Amniotic epithelial cell (primary cell): ENCODE measurements at places on chromosomes 6 and 20.
A peak's percentile ranks its signal among the peaks of the same experiment; 100 is the strongest.

- no peak for DNase-seq
These were observed 22.2 kb upstream of the MRGBP start for GRCh38 chr20:62773845-62774714.

GRCh38 chr6:25006565-25007001 is 70.8 kb upstream of the RIPOR2 start:
- DNase-seq, result peak; percentile 90

GRCh38 chr6:53461696-53462095 is 83.2 kb downstream of the GCLC start:
- no peak for DNase-seq

GRCh38 chr20:13821876-13822275 is 37.0 kb downstream of the NDUFAF5 start:
- peak; percentile 72 for DNase-seq

GRCh38 chr6:43943099-43943766 is 173.2 kb downstream of the VEGFA start:
- DNase-seq, result no peak

DNA sequence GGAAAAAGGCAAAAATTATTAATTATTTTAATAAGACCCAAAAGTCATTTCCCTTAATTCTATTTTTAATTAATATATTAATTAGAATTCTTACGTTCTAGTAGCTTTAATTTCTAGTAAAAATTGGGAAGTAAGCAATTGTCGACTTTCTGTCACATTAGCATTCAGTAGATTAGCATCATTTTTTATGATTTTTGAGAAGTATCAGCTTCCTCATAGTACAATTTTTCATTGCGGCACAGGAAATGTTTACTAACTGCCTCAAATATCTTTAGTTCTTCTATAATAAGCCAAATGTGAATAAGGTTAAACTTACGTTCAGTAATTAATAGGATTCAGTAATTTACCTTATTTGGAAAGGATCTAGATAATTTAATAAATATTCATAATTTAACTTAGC is 687.4 kb downstream of the EPM2A start:
- no peak for DNase-seq

- DNase-seq, result peak; percentile 27
These were observed 27.6 kb upstream of the NFATC2 start for GRCh38 chr20:51569815-51570738.
